NCI-H2107 (cell line): ENCODE measurements at places on chromosomes 11 and 22.

- no peak for DNase-seq
Measured at GRCh38 chr11:68543594-68543993, 83.0 kb downstream of the PPP6R3 start.

DNA sequence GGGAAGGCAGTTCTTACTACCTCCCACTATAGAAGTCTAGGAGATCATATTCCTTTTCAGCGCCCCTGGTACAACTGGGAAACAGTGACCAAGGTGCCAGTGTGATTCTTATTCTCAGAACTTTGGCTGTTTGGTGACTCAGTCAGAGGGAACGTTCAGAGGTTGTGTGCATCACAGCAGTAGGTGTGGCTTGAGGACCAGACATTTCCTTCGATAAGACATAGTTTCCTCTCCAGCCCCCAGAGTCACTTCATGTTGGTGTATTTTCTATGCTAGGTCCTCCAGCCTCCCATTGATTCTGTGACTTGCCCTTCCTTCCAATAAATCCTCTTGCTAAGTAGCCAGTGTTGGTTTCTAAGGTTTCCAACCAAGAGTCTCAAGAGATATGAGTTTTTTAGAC is 171.9 kb upstream of the MPPED2 start:
- no peak for DNase-seq

- no peak for DNase-seq
Measured at GRCh38 chr22:27100789-27101188, 443.4 kb downstream of the MIAT start.

GRCh38 chr11:113730887-113731726 is 25.0 kb upstream of the TMPRSS5 start:
- DNase-seq = peak; percentile 4

GRCh38 chr11:131916638-131917037 is 546.2 kb downstream of the NTM start:
- DNase-seq = no peak
